ENCODE measurements at places on chromosomes 1 and 21.

- DNase-seq, result no peak
Measured at GRCh38 chr1:3741566-3742438, 10.4 kb upstream of the CCDC27 start.

DNA sequence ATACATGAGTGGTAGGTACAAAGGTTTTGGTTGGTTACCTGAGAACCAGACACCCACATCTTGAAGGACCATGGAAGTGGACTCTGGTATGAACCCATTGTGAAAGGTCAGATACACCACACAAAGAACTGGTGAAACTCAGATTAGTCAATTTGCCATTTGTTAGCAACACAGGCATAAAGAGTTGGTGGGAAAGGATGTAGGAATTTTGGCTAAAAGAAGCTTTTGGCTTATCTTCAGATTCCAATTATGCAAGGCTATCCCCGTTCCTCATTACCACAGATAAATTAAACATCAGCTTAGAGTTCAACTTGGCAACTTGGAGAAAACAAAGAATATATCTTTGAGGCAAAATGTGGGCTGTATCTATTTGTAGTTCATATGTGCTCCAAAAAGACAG lies 87.0 kb upstream of the IRF2BP2 start:
- DNase-seq, result no peak

DNA sequence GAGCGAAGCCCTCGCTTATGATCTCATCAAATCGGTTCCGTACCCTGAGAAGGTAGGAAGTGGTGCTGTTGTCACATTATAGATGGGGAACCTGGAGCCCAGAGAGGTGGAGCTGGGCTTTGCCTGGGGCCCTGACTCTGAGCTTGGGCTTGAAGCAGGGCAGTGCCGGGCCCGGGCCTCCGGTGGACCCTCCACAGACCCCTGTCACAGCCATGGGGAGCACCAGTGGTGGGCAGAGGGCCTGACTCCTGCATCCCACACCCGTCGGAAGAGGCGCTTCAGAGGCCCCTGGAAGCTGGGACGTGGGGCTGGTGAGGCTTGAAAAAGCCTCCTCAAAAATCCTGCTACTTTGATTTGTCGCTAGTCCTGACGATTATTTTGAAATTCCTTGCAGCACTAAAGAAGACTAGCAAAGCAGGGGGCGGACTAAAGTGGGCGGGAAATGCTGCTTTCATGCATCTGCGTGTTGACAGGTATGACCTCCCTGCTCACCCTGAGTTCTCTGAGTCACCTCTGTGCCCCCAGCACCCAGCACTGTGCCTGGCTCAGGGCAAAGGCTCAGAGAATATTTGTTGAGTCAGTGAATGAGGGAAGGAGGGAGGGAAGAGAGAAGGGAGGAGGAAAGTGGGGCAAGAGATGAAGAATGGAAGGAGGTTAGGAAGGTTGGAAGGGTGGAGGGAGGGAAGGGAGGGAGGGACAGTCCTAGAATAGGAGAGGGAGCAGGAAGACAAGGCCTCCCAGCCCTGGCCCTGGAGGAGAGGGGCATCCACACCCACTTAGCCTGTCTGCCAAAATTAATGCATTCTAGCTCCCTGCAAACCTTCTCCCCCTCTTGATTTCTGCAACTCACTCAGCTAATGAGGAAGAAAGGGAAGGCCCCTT lies 262.8 kb upstream of the VAMP3 start:
- no peak for DNase-seq

- DNase-seq, result no peak
Measured at GRCh38 chr1:232519186-232519585, 110.7 kb downstream of the SIPA1L2 start.

GRCh38 chr21:33622253-33622652 lies 19.3 kb downstream of the CRYZL1 start:
- no peak for DNase-seq

DNA sequence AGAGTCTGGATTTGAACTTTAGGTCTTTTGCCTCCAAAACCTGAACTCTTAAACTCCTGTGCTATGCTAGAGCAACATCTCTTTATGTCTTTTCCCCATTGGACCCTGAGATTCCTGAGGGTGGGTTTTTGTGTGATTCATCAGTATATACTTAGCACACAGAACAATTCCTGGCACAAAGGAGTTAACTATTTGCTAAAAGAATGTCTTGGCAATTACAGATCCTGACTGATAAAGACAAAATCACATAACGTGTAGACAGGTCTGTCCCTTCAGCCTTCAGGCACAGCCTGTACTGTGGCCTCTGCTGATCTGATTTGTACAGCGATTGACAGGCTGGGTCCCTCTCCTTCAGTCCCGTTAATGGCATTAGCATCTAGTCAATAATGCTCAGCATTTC lies 162.4 kb upstream of the BEND5 start:
- no peak for DNase-seq

DNA sequence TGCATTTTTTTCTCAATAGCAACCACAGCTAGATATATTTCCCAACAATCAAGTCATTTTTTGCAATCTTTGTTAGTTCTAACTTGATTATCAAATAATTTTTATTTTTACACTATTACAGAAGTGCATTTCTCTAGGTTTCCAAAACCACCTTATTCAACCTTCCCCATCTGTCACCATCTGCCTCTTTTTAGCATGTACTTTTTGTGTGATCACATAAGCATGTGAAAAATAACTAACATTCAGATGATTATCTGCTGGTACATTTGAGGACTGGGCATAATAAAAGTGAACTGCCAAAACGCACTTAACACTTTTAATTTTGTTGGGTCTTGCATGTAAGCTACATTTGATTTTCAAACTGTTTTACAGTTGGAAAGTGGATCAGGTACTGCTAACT lies 291.5 kb downstream of the AKT3 start:
- DNase-seq, result no peak

- no peak for DNase-seq
Measured at GRCh38 chr1:150874455-150875196, 1.8 kb downstream of the ARNT start.

DNA sequence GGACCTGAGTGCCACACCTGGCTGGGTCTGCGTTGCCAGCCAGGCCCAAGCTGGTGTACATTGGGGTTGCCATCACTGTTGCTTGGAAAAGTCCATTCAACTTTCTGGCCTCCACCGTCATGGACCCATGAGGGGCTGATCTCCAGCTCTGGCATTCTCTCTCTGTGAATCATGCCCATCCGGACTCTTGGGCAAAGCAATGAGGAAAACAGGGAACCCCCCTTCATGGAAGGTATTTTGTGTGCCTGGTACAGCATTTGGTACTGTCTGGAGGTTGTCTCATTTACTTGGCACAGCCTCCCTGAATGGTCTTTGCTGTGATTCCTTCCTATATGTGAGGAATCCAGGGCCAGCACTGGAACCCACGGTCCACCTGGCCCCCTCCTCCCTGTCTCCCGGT lies 99.4 kb downstream of the FOXD2 start:
- DNase-seq, result no peak

DNA sequence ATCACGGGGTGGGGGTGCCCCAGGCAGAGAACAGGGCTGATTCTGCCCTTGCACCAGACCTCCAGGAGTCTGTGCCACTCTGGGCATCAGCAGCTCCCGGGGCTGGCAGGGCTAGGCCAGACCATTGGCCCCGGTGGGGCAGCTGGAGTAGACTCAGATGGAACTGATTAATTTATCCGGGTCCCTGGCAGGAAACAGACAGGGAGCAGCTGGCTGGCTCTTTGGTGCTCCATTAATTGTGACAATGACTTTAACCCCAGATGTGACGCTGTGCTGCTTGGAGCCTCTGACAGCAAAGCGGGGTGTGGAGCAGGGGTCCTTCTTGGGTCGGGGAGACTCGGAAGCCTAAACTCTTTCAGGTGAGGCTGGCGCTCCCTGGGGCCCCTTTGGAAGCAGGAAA lies 9.5 kb downstream of the EPHA8 start:
- no peak for DNase-seq

- no peak for DNase-seq
Measured at GRCh38 chr1:34087986-34088385, 77.0 kb downstream of the CSMD2 start.

GRCh38 chr1:210558302-210558701 lies 229.6 kb downstream of the HHAT start:
- no peak for DNase-seq

DNA sequence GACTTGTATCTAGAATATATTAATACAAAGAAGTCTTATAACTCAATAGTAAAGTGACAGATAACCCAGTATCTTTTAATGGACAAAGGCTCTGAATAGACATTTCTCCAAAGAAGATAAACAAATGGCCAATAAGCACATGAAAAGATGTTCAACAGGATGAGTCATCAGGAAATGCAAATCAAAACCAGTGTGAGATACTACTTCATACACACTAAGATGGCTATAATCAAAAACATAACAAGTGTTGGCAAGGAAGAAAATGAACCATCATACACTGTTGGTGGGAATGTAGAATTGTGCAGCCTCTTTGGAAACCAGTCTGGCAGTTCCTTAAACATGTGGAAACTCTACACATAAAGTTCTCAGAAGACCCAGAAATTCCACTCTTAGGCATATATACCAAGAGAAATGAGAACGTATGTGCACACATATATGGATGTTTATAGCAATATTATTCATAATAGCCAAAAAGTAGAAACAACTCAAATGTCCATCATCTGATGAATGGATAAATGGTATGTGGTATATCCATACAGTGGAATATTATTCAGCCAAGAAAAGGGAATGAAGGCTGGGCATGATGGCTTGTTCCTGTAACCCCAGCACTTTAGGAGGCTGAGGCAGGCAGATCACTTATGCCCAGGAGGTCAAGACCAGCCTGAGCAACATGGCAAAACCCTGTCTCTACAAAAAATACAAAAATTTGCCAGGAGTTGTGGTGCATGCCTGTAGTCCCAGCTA lies 9.9 kb upstream of the MPL start:
- no peak for DNase-seq

- no peak for DNase-seq
Measured at GRCh38 chr21:44072111-44072510, 35.1 kb upstream of the PWP2 start.

DNA sequence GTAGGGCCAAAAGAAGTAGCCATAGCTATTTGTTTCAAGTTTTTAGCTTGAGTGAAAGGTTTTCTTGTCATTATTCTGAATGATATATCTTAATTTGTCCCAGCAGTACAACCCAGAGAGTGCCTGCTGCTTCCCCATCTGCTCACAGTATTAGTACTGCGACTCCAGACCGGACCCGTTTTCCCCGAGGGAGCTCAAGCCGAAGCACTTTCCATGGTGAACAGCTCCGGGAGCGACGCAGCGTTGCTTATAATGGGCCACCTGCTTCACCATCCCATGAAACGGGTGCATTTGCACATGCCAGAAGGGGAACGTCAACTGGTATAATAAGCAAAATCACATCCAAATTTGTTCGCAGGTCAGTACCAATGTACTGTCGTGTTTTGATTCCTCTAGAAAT lies 37.2 kb upstream of the C1orf115 start:
- DNase-seq, result no peak

GRCh38 chr1:208272713-208273112 lies 28.5 kb upstream of the PLXNA2 start:
- DNase-seq, result no peak

GRCh38 chr1:186763107-186763506 lies 65.6 kb upstream of the PLA2G4A start:
- no peak for DNase-seq

GRCh38 chr1:29243871-29244200 lies 7.5 kb downstream of the PTPRU start:
- no peak for DNase-seq

GRCh38 chr1:8374356-8374755 lies 56.4 kb downstream of the SLC45A1 start:
- DNase-seq, result no peak

DNA sequence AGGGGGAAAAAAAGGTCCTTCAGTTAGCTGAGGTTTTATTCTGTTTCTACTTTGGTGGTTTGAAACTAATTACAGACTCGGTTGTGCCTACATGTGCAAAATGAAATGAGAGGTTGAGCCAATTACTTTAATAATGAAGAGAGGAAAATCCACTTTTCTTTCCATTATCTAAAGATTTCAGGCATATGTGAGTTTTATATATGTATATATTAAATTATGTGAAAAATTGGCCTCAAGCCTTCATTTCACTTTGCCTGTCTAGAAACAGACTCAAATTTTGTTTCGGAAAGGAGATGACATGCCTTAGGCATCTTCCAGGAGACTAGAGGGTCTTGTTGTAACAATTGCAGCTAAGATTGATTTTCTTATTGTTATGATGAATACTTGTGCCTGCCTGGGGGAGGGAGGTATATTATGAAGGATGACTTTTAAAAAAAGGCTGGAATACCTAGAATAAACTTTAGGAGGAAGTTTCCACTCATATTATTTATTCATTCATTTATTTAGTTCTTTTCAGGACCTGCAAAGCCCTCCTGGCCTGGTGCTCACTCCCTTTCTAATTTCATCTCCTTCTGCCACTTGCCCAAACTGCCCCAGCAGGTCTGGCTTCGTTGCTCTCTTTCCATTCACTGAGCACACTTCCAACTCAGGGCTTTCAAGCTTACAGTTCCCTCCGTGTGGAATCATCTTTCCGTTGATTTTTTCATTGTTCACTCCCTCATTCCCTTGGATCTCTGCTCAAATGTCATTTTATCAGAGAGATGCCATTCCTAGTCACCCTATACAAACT lies 94.2 kb upstream of the HOOK1 start:
- DNase-seq, result no peak

DNA sequence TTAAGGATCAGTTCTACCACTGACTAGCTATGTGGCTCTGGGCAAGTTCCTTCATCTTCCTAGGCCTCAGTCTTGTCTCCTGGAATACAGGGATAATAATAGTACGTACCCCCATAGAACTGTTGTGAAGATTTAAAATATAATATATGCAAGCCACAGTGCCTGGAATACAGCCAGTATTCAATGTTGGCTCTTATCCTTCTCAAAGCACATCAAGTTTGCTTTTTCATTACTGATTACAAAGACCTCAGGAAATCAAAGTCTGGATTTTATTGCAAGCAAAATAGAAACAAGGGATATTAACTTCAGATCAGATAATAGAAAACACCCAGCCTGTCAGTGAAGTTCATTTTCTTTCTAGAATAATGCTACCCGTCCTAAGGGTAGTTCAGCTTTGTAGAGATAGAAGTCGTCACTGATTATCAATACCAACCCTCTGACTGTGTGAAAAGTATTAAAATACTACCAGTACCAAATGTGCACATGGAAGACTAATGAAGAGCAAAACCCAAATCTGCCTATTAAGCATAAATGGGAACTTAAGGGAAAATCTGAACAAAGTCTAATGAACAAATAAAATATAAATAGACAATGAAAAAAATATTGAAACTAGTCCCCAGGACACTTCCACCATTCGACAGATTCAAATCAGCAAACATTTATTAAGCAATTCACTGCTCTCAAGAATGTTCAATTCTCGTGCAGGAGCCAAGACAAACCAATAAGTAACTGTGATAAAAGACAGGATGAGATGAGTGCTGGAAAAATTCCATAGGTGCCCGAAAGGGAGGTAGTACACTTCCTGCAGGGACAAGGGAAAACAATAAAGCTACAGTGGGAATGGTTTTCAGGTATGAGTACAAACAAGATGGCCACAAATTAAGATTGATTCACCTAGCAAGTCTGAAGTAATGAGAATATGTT lies 206.2 kb downstream of the SMYD3 start:
- DNase-seq, result no peak

DNA sequence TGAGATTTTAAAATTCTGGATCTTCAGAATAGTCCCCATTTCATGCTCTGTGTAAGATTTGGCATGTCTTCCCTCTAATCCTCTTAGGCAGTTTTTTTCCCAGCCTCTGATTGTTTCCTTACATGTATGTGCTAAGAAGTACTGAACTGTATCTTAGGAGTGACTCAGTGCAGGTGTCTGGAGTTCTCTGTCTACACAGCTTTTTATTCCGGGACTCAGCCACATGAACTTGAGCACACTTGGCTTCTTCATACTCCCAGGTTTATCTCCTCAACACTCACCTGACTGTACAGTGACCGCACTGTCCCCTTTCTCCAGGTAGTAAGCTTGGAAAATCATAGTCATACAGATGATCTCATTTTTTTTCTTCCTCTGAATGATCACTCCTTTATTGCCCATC lies 50.7 kb downstream of the SYT14 start:
- DNase-seq, result no peak
